ENCODE measurements at places on chromosomes 1 and 21. TPM values are rescaled to one million over a fixed set of nuclear protein-coding genes. Genes with fewer than 3 reads are reported as not detected.

RGS8 gene
- not detected for total RNA-seq

- DNase-seq: no peak
Measured at GRCh38 chr1:51898090-51898734, 19.7 kb upstream of the NRDC start.

CFAP107 gene
- not detected for total RNA-seq

ANGPTL7 gene
- total RNA-seq: 3.3 TPM

UBXN10 gene
- total RNA-seq: 14.6 TPM

- no peak for DNase-seq
Measured at GRCh38 chr1:116325922-116326321, 47.1 kb upstream of the ATP1A1 start.
